ENCODE measurements at places on chromosomes 11 and 22.

DNA sequence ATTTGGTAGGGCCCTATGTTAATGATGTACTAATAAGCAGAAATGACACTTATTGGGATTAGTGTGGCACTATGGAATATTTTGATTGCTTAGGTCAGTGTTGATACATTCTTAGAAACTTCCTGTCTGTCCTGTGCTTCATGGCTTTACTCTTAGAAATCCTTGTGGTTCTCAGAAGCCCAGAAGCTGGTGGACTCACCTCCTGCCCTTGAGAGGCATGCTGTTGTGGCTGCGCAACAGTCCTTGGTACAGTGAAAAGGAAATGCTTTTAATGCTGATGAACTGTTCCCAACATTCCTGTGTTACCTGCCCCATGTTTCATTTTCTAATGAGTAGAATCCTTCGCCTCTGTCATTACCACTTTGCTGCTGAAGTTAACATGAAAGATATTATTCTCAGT is 52.4 kb upstream of the MYO18B start:
- no peak for DNase-seq

DNA sequence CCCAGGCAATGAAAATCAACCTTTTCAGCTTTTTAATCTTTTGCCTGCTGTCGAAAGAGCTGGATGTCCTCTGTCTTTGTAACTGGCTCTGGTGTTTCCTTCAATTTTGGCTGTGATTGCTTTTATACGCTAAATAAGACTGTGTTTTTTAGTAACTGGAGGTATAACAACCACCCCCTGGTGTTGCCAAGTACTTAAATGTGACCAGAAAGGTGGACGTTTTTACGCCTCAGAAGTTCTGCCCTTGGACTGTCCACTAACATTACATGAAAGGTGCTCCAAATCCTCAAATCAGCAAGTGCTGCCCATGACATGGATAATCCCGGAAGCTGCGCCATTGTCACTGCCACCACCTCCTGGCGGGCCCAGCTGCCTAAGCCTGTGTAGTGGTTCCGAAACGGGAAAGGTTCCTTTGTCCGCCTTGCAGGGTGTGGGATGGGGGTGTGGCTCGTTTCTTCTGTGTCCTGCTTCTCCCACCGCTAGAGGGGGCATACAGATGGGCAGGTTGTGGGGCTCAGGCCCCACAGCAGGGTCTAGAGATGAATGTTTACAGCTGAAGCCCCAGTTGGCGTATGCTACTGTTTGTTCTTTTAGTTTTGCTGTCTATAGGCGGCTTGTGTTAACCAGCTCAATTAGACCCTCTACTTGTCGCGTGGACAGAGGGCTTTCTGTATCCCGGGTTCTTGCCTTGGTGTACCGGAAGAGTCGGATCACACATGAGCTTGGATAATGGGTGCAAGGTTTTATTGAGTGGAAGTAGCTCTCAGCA is 82.2 kb upstream of the SEPTIN5 start:
- DNase-seq = no peak

- no peak for DNase-seq
These were observed 375.6 kb downstream of the LARGE1 start for GRCh38 chr22:33544707-33545106.

DNA sequence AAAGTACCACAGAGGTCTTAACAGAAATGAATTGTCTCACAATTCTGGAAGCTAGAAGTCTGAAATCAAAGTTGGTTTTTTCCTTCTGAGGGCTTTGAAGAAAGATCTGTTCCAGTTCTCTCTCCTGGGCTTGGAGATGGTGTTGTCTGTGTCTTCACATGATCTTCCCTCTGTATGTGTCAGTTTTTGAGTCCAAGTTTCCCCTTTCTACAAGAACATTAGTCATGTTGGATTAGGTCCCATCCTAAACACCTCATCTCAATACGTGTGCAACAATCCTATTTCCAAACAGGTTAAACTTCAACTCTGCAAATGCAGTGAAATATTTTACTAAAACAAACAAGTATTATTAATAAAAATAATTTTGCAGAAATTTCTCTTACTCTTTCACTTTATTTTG is 3.1 kb upstream of the PTS start:
- no peak for DNase-seq

DNA sequence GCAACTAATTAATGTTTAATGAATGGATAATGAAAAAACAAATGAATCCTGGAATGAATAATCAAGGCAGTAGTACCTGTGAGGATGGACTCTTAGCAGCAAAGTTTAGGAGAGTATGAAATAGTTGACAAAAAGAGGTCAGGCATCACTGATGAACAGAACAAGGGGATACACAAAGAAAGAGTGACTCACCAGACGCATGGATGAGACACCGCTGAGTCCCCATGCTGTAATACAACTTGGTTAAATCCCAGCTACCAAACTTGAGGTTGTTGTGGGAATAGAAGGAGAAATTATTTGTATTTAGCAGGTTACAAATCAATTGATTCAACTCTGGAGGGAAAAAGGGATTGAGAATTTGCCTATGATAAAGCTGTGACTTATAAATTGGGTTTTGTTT is 976.9 kb upstream of the TENM4 start:
- no peak for DNase-seq

DNA sequence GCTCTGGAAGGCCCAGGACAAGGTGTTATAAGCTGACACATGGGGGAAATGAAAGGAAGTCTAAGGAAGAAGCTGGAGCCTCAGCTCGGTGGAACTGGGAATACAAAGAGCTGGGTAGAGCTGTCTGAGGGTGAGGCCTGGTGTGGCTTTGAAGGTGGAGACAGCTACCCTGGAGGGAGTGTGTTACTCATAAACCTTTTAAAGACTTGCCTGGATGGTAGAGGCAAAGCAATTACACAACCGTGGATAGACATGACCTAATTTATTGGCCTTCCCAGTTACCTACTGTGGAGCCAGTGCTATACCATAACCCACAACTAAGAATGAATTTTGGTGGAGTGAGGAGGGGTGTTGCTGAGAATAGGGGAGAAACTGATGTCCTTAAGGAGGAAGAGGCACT is 22.6 kb downstream of the EXPH5 start:
- no peak for DNase-seq

GRCh38 chr11:111996129-111996528 is 29.1 kb upstream of the DLAT start:
- no peak for DNase-seq

- DNase-seq = no peak
These were observed 44.3 kb downstream of the LINC01488 start for GRCh38 chr11:69525516-69526452.

- DNase-seq = no peak
These were observed 34.7 kb downstream of the LUZP2 start for GRCh38 chr11:24531528-24531927.

- DNase-seq = no peak
These were observed 34.2 kb upstream of the TSKU start for GRCh38 chr11:76748948-76749347.

- DNase-seq = no peak
These were observed 85.3 kb downstream of the GAB2 start for GRCh38 chr11:78332174-78332866.

DNA sequence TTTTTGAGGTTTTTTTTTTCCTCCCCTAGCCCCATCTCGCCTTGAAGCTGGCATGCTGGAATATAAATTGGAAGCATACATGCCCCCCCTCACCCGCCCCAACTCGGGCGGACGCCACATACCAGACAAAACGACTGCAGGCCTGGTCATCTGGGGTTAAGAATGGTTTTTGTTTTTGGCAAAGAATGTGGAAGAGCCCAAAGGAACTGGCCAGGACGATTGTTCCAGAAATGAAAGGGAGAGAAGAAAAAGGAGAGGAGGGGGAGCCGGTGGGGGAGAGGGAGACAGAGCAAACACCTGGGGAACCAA is 25.0 kb downstream of the MN1 start:
- DNase-seq = no peak

- DNase-seq = no peak
These were observed 84.2 kb downstream of the CCDC83 start for GRCh38 chr11:85939099-85940015.

DNA sequence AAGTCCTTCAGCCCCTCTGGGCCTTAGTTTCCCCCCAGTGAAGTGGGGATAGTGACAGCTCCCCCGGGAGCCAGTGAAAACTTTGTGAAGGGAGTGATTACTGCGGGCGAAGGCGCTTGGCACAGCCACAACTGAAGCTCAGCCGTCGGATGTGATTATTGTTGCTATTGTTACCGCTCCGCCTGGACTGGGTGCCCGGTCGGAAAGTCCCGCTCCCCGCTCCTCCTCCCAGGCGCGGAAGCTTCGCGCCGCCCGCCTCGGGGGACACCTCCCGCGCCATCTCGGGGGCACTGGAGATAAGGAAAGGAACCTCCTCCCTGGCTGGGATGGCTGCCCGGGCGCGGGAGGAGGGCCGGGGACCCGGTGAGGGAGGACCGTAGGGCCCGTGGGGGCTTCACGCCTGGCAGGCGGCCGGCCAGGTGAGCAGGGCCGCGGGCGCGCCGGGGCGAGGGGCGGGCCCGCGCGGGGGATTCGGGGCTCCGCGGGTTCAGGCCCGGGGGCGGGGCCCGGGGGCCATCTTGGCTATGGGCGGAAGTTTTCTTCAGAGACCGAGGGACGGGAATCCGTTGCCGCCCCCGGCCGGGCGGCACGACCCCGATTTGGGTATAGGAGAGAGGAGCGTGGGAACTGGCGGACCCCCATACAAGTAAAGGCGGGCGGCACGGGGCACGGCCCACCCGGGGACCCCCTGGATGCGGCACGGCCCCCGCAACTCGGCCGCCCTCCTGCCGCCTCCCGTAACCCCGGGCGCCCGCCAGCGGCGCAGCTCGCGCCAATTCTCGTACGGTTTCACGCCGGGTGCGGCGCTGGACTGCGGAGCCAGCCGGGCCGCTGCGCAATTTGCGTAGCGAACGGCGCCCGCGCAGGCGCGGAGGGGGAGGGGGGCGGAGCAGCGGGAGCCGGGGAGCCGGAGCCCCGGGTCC is at the start of gene GPR137:
TSS of gene GPR137 (plus strand) at position 887 of the 923 bp plus-strand sequence. CDS start 677 bp downstream, outside the sequence.
- DNase-seq = peak; percentile 87

DNA sequence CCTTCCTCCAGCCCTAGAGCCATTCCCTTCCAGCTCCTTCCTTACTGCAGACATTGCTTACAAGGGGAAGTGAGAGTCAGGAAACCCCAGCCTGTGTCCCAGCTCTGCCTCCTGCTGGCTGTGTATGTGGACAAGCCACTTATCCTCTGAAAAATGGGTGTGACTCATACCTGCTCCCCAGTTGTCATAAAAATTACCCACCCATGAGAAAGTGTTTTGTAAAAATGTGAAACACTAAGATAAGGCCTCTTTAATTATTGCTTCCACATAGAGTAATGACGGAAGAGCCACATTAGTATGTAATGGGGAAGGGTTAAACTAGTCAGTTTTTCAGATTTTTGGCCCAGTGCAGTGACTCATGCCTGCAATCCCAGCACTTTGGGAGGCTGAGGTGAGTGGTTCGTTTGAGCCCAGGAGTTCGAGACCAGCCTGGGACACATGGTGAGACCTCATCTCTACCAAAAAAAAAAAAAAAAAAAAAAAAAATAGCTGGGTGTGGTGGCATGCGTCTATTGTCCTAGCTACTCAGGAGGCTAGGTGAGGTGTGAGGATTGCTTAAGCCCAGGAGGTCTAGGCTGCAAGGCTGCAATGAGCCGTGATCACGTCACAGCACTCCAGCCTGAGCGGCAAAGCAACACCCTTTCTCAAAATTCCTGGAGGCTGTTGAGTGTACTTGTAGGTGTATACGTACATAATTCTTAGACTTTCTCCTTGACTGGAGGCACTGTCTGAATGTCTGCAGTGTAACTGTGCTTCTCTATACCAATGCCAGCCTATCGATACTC is 84.9 kb downstream of the CTTN start:
- DNase-seq = no peak

DNA sequence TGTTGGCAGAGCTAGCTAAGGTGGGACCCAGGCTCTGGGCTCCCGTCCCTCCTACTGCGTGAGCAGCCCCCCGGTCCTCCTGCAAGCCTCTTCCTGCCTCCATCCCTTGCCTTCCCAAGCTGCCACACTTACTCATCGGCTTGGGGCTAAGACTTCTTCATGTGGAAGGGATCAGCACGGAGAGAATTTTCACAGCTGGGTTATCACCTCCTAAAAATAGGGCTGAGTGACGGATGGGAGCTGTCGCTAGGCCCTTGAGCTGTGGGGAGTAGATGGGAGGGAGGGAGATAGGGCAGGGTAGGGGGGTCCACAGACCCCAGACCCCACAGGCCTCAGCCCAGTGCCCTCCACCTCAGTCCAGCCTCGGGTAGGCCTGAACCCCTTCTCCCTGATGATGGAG is 41.0 kb downstream of the FLRT1 start:
- no peak for DNase-seq

DNA sequence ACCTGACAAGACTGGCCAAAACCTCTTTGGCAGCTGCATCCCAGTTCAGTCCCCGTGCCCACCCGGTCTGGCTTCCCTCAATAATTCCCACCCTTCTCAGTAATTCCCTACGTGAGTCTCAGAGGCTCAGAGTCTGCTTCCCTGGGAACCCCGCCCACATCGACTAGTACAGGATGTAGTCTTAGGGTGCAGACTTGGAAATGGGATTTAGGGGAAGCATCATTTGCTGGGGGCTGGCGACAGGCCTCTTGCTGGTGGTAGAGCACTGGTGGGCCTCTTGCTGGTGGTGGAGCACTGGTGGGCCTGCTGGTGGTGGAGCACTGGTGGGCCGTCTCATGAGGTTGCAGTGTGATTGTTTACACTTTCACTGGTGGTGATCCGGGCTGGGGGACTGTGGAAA is 199.5 kb upstream of the B3GAT1 start:
- DNase-seq = no peak

GRCh38 chr11:33868647-33869461 is 23.0 kb downstream of the LMO2 start:
- DNase-seq = no peak

GRCh38 chr11:3132271-3132781 is 32.8 kb downstream of the OSBPL5 start:
- DNase-seq = no peak

- DNase-seq = no peak
These were observed 338.6 kb downstream of the TTC28 start for GRCh38 chr22:28341001-28341400.

DNA sequence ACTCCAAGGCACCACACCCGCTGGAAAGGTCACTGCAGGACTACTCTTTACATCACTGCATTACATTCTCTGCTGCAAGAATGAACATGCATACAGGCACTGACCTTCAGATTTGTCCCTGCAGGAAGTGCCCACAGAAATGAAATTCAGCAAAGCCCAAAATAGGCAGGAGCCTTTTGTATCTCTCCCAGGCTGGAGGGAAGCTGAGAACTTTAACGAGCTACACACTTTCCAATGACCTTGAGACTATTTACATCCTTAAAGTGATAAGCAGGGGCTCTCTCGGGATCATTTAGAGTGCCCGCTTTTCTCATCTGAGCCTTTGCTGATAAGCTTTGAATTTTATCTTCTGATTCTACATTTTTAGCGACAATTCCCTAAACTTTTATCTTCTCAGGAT is 12.5 kb downstream of the FEZ1 start:
- DNase-seq = no peak

- DNase-seq = no peak
These were observed 5.0 kb downstream of the TBC1D22A start for GRCh38 chr22:46767249-46767985.

- no peak for DNase-seq
These were observed 16.1 kb downstream of the MIAT start for GRCh38 chr22:26673486-26673885.

DNA sequence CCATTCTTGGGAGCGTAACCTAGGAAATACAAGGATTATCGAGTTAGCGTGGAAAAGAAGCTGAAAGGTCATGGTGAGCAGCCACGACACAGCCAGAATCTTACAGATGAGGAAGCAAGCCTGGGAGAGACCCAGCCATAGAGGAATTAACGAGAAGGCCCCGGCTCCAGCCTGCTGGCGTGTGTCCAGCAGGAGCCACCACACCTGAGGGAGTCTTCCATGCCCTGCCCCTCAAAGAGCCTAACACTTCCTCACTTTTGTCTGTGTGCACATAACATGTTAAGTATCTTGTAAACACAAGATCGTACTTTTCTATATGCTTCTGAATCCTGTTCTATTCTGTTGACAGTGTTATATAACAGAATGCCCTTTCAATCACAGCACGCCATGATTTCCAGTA is 18.1 kb downstream of the CECR2 start:
- no peak for DNase-seq
